Astrocyte of the spinal cord (primary cell): ENCODE measurements at places on chromosomes 7 and 10.

DNA sequence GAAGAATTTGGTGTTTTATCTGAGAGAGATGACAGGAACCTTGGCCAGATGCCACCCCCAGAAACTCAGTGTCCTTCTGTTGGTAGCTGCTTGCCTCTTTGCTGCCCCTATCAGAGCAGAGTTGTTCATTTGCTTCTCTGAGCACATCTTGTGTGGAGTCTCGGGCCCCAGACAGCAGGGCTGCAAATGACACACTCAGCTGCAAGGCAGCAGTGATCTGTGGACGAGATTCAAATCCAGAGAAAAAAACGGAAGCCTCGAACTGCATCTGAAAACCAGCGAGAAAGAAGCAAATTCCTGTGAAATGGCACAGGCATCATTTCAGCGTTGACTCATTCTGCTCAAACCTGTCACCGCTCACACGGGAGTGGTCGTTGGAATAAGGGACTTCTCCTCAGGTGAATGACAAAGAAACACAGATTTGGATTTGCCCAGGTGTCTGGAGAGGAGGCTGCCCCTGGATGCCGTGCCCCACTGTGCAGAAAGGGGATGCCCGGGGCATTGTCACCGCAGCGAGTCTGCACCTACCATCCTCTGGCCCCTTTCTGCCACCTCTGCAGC, 144.7 kb downstream of the PFKFB3 start:
- DNase-seq, result peak; percentile 30

- no peak for DNase-seq
Measured at GRCh38 chr10:118712930-118713634, 41.7 kb downstream of the CACUL1 start.

GRCh38 chr7:139043823-139044812, 8.3 kb upstream of the ZC3HAV1L start:
- no peak for DNase-seq

- DNase-seq, result no peak
Measured at GRCh38 chr7:7565018-7565680, 1.5 kb upstream of the MIOS start.

- no peak for DNase-seq
Measured at GRCh38 chr7:100220586-100221230, 959 bp downstream of the PVRIG start.

DNA sequence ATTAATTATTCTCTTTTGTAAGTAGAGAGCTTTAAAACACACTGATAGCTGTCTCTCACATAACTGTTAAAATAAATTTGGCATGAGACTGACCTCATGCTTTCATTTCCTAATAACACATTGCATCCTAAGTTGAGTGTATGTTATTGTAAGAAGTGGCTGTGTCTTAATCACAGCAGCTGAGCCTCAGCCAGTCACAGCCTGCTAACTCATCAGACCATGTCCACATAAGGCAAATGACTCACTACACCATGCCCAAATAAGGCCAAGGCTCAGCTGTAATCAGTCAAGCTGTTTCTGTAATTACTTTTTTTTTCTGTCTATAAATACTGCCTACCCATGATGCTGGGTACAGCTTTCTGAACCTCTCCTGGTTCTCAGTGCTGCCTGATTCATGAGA, 860.9 kb downstream of the XPNPEP1 start:
- DNase-seq, result peak; percentile 40

DNA sequence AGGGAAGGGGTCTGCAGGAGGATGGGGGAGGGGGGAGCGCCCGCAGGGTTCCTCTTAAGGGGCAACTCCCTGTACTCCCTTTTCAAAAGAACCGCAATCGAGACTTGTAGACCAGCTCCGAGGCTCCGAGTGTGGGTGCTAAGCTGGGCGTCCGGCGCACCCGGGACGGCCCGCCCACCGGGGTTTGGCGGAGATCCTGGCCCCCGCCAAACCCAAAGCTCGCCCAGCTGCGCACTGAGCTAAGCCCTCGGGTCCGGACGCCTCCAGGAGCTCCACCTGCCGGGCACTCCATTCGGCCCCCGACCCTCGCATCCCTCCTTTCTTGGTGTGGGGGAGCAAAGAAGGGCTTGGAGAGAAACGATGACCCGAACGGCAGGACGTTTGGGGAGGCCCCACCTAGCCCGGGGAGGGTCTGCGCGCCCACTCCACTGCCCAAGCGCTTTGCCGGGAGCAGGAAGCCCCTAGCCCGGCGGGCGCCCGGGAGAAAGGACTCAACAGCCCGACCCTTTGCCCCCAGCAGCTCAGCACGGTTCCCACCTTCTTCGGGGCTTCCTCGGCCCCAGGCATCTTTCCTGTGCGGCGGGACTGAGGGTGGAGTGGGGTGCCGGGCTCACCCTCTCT, 651 bp downstream of the AFAP1L2 start:
- DNase-seq, result no peak

DNA sequence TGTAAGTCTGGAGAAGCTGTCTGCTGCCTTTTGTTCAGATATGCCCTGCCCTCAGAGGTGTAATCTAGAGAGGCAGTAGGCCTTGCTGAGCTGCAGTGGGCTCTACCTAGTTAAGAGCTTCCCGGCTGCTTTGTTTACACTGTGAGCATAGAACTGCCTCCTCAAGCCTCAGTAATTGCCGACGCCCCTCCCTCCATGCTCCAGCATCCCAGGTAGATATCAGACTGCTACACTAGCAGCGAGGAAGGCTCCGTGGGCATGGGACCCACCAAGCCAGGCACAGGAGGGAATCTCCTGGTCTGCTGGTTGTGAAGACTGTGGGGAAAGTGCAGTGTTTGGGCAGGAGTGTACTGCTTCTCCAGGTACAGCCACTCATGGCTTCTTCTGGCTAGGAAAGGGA, 26.4 kb upstream of the CXCL12 start:
- no peak for DNase-seq

- DNase-seq, result peak; percentile 1
Measured at GRCh38 chr7:99440195-99440594, 1.5 kb downstream of the CPSF4 start.

DNA sequence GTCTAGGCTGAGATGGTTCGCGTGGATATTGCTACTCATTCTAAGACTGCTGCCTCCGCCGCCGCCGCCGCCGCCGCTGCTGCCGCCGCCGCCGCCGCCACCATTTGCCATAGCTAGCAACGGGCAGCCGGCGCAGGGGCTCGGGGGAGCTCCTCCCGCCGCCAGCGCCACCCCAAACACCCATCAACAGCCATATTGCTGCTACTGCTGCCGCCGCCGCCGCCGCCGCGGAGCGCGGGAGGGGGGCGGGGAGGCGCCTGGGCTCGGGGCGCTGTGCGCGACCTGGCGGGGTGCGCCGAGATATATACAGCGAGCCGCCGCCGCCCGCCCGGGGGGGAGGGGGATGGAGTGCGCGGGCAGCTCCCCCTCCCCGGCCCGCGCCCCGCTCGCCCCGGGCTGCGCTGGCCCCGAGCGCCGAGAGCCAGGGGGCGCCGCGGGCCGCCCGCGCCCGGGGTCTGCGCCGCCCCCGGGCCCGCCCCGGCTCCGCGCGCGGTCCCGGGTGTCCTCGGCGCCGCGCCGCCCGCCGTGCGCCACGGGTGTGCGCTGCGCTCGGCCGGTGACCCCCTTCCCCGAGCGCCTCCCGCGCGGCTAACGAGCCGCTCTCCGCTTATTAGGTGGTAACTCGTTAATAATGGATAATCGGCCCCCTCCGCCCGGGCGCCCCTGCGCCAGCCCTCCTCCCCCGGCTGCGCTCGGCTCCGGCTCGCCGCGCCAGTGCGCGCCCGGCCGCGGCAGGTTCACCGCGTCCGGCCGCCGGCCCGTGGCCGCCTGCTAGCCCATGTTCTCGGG, at the start of gene KCNMA1:
Gene KCNMA1, minus strand, starts transcription at position 277 of the 789 bp plus-strand sequence.
- DNase-seq, result peak; percentile 51

DNA sequence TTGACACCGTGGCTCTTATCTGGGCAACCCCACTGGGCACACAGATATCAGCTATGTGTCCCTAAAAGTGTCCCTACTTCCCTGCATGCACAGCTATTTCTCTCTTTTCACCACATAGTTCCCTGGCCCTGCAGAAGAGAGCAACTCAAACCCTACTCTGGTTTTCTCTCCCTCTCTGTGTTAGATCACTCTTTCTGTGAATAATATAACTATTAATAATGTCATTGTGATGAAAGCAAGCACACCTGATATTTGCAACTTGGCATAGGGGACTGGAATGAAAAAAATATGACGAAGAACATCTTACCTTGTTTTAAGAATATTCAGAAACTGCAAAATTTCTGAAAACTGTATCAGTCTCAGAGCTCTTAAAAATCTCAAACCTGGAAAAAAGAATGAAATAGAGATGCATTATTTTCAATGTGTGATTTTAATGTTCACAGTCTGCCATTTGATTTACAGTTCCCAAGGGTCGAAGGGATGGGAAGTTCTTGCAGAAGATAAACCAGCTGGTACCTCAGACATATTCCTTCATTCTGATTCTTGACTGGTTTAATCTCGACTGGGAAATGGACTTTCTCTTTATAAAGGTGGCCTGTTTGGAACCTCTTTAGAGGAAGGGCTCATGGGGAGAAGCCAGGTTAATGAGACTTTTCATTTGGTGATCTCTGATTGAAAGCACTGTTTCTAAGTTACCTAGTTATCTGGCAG, 516.8 kb downstream of the KCNMA1 start:
- DNase-seq, result no peak
